T-helper 17 cell (primary cell): ENCODE measurements at places on chromosomes 2 and 18.

- no peaks in the 10 kb centered on the region for H3K36me3 ChIP-seq
- peaks cover 50% of the 10 kb centered on the region for H3K4me1 ChIP-seq
- no peaks in the 10 kb centered on the region for H3K27me3 ChIP-seq
- DNase-seq, result no peak
- peak overlapping the region; percentile 99 for H3K27ac ChIP-seq
Measured at GRCh38 chr2:174493549-174494331, 6.9 kb upstream of the GPR155 start.

DNA sequence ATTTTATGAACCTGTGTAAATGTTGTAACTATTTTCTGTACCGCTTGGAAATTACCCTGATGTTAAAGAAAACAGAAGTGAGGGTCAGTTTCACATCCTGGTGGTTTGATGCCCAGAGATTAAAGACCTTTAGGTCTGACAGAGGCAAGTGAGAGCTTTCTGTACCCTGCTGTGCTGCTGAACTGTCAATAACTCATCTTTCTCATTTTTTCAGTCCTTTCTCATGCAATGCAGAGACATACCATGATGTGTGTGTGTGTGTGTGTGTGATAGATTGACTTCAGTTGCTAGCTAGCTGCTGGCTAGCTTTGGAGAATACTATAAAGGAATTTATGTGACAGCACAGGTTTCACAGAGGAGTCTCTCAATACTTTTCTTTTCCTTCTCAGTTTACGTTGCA, 2025.6 kb upstream of the LRRTM1 start:
- H3K4me3 ChIP-seq, result no peak overlapping the region
- H3K4me1 ChIP-seq, result no peaks in the 10 kb centered on the region
- no peaks in the 10 kb centered on the region for H3K27me3 ChIP-seq

GRCh38 chr2:157150747-157151146, 106.8 kb upstream of the GALNT5 start:
- H3K4me1 ChIP-seq, result no peaks in the 10 kb centered on the region
- H3K4me3 ChIP-seq, result no peak overlapping the region
- peaks cover 30% of the 10 kb centered on the region for H3K27me3 ChIP-seq
- DNase-seq, result no peak
- no peak overlapping the region for H3K27ac ChIP-seq
- H3K36me3 ChIP-seq, result no peaks in the 10 kb centered on the region

- H3K36me3 ChIP-seq, result no peaks in the 10 kb centered on the region
- H3K27ac ChIP-seq, result no peak overlapping the region
- H3K4me3 ChIP-seq, result no peak overlapping the region
- no peaks in the 10 kb centered on the region for H3K4me1 ChIP-seq
- no peak for DNase-seq
- H3K27me3 ChIP-seq, result peaks cover 10% of the 10 kb centered on the region
Measured at GRCh38 chr2:163733956-163734355, 1.9 kb downstream of the FIGN start.

DNA sequence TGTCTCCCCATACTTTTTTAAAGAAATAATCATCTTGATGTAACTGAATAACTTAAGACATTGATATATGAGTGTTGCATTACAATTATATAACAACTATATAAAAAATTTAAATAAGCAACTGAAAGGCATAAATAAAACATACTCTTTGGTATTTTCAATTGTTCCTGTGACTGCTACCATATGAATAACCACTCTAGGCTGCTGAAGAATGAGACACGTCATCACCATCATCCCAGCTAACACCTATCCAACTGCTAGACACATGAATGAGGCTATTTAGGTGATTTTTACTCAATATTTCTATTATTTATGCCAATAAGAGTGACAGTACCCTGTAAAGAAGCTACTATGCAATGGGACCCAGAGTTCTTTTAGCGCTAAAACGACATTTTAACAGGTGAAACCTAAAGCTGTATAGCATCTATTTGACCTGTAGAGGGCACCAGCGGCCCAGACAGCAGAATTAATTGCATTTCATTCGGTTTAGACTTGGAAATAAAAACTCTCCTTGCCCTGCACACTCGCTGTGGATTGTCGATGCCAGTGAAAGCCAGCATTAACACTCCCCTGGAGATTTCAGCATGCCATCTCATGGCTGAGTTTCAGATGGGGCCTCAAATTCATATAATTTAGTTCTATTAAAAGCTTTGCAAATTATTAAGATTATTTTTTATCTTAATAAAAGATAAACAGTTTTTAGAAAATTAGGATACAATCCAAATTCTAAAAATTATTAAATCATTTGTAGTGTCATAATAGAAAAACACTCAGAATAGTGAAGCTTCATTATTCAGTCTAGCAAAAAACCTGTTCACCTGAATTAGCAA, 89.4 kb upstream of the MAP2 start:
- DNase-seq, result no peak
- no peak overlapping the region for H3K4me3 ChIP-seq
- H3K36me3 ChIP-seq, result no peaks in the 10 kb centered on the region
- no peak overlapping the region for H3K27ac ChIP-seq
